ENCODE measurements at places on chromosomes 7 and 10.

DNA sequence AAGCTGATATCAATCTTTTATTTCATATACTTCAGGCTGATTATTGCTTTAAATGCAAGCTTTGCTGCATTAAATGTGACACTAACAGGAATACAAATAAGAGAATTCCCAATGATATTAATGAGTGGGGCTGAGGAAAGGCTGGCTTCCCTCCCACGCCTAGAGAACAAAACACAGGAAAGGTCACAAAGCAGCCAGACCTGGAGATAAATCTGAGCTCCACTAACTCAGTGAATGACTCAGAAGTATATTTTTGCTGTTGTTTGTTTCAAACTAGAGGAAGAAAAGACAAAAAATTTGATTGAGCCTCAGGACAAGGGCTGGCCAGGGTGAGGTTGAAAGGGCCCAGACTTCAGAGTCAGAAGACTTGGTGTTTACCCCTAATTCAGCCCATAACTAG, 88.1 kb downstream of the XPNPEP1 start:
- DNase-seq = no peak

- DNase-seq = no peak
Measured at GRCh38 chr10:92734301-92734700, 44.5 kb downstream of the HHEX start.

GRCh38 chr10:69412232-69412790, 4.4 kb downstream of the TACR2 start:
- no peak for DNase-seq

DNA sequence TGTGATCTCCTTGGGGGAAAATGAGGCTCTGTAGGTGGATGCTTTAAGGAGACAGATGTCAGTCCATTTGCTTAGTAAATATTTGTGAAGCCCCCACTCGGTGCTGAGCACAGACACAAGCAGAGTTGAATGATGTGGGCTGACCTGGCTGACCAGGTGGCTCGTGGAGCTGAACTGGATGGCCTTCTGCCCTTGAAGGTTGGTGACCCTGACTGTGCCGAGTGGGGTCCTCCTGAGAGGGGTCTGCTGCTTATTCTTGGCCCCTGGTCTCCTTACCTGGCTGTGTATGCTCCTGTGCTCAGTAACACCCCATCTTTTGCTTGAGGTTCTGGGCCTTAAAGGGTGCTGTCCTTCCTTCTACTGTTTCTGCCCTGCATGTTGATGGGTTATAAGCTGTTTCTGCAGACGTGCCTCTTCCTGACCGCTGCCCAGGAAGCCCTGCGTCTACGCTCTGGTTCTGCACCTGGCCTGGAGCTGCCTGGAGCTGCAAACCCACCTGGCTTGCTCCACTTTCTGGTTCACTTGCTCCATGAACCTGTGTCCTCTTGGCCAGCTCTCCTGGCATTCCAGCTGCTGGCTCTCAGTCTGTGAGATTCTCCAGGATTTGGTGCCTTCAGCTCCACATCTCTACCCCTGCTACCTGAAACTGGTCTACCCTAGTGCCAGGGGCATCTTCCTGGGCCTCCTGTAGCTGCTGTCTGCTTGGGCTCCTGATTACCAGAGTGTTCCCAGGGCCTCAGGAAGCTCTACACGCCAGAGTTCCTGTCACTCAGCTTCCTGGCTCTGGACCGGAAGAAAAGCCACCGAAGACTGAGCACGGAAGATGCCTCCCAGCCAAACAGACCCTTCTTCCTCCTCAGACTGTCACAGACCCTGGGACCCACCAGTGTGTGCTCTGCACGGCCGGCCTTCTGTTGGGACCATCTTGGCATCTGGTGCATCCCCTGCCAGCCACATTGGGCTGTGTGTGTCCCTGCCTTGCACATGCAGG, 76.5 kb downstream of the ADCY1 start:
- no peak for DNase-seq

DNA sequence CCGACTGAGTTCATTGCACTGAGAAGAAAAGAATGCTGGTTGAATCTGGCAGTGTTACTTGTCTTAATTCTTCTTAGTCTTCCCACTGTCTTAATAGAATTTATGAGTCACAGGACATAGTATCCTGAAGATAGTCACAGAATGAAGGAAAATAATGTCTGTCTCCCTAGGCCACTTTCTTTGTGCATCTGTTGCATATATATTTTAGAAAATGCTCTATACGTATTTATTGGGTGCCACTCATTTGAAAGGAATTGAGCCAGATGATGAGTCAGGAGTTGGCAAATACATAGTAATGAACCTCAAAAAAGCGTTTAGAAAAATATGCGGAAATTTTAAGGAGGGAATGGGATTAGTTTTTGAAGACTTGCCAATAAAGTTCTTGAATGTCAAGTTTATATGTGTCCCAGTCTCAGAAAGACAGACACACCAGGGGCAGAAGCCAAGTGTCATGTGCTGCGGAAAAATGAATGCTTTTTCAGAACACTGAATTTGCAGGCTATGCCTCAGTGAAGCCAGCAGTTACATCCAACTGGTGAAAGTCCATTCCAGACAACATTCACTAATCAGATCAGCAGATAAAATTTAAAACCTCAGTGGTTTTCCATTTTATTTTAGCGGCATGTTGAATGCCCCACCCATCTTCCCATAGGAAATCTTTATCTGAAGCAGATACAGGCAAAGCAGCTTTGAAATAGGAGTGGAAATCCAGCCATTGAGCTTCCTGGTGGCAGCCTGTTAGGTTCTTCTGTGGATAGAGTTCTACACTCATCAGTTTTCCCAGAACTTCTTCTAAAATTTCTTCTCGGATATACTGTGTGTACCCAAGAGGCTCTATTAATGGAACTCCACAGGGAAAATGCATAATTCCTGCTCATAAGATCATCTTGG, 308.4 kb downstream of the BICC1 start:
- no peak for DNase-seq

DNA sequence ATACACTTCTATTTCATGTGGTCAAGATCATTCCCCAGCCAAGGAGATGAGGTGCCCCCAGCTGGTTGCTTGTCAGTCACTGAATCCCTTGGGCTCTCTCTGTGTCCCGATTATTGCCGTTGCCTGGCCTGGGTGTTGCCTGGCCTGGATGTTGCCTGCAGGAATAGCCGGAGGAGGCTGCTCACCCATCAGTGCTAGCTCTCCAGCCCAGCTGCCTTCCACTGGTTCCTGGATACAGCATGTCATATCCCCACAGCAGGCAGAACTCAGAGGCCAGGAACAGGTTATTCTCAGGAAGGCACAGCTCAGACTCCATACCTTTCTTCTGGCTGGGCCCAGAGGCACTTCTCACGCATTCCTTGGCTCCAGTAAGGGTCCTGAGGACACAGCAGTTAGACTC, 542.1 kb upstream of the MGMT start:
- no peak for DNase-seq

DNA sequence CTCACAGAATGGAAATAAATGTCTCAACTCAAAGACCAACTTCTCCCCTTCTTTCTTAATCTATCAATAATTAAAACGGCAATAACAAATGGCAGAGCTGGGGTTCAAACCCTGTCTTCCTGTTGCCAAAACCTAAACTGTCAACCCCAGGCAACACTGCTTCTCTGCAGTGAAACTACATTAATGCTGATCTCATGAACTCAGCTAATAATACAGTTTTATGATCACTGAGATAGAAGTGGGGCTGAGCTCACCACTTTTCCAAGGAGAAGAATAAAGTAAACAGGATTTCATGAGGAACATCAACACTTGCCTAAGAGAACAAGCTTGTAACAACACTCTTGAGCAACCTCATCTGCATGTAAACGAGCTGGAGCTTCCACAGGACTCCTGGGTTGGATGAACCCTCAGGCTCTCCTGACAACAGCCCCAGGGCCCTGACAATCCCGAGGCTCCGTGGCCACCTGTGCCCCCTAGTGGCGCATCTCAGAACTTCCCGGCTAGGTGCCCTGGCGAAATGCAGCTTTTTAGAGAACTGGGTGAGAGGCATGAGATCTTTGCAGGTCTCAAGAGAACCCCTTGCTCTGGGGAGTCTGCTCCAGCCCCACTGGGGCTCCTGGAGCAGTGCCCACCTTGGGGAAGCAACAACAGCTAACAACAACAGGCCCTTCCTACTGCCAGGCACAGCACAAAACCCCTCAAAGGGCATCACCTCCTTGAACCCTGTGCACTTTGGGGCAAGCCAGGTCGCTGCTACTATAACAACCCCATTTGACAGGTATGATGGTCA, 169.3 kb downstream of the SH3PXD2A start:
- peak; percentile 72 for DNase-seq

- no peak for DNase-seq
Measured at GRCh38 chr7:138196971-138197896, 121.0 kb downstream of the AKR1D1 start.

DNA sequence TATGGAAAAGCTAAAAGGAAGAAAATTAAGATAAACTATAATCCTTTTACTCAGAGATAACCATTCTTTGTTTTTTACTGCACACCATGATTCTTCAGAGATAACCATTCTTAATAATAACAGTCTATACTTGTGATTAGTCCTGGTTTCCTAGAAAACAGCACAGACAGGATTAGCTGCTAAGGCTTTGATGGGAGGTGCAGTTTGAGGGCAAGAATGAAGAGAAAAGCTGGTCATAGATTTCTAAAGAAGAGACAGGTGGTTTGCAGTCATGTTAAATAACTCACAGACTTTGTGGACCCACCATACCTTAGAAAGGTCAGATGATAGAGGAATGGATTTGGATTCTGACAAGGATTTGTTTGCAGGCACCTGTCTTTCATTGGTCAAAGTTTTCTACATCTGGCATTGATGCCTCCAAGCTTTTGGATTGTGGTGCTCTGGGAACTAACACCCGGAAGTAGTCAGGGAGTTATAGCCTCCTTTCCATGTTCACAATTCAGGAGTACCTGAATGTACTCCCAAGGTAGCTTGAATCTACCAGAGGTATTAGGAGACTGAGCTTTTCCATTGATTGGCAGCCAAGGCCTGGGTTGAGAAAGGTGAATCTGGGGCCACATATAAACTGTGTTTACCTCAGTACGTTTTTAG, 3.7 kb downstream of the SMC3 start:
- no peak for DNase-seq

- DNase-seq = peak; percentile 25
Measured at GRCh38 chr7:105589356-105590077, 8.2 kb upstream of the EFCAB10 start.

GRCh38 chr10:68212721-68213352, 19.1 kb downstream of the ATOH7 start:
- DNase-seq = no peak

- no peak for DNase-seq
Measured at GRCh38 chr7:40077849-40078248, 56.6 kb downstream of the MPLKIP start.

DNA sequence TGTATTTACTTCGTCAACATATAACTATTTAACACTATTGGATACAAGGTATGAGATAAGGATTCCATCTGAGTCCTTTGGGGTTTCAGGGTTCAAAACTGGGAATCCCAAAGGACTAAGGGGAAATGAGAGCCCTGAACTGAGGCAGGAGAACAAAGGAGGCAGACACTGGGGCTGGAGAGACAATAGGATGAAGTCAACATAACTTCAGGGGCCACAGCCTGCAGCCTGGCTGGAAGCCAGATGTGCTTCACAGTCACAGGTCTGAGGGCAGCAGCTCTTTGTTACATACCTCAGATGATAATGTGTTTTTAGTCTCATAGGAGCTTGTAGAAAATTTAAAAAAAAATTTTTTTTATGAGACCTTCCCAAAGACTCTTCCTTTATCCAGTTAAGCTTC, 73.3 kb downstream of the NRF1 start:
- no peak for DNase-seq

GRCh38 chr7:11750191-11750590, 81.8 kb downstream of the THSD7A start:
- no peak for DNase-seq

- DNase-seq = no peak
Measured at GRCh38 chr7:66170309-66171231, 34.6 kb upstream of the TPST1 start.
